ENCODE measurements at places on chromosomes 7 and 10. TPM values are rescaled to one million over a fixed set of nuclear protein-coding genes. Genes with fewer than 3 reads are reported as not detected.

RNF133 gene
- total RNA-seq = 1.2 TPM

ZNRF2 gene
- 19.5 TPM for total RNA-seq

GIMAP8 gene
- total RNA-seq = 37.3 TPM

WNT8B gene
- total RNA-seq = 0.13 TPM

SPDYE11 gene
- total RNA-seq = not detected

PTF1A gene
- total RNA-seq = not detected

CUEDC2 gene
- 48.2 TPM for total RNA-seq

PDLIM1 gene
- total RNA-seq = 268 TPM

ADCYAP1R1 gene
- 1.4 TPM for total RNA-seq

CTAGE6 gene
- 0.79 TPM for total RNA-seq

PNLIPRP2 gene
- not detected for total RNA-seq

MKI67 gene
- 6.9 TPM for total RNA-seq

- DNase-seq = no peak
- H3K4me1 ChIP-seq = no peaks in the 10 kb centered on the region
- no peak overlapping the region for H3K27ac ChIP-seq
- H3K27me3 ChIP-seq = no peaks in the 10 kb centered on the region
- H3K4me3 ChIP-seq = no peak overlapping the region
Observed at GRCh38 chr7:118280319-118281012, 56.0 kb downstream of the ANKRD7 start.

GRCh38 chr7:140350056-140350455, 48.3 kb downstream of the SLC37A3 start:
- H3K4me1 ChIP-seq = no peaks in the 10 kb centered on the region
- no peaks in the 10 kb centered on the region for H3K36me3 ChIP-seq
- H3K27me3 ChIP-seq = no peaks in the 10 kb centered on the region
- no peak overlapping the region for H3K27ac ChIP-seq
- H3K4me3 ChIP-seq = no peak overlapping the region

GRCh38 chr10:77800738-77801266, 125.8 kb downstream of the DLG5 start:
- no peaks in the 10 kb centered on the region for H3K36me3 ChIP-seq
- no peak overlapping the region for H3K4me3 ChIP-seq
- no peak overlapping the region for H3K27ac ChIP-seq
- no peaks in the 10 kb centered on the region for H3K27me3 ChIP-seq
- no peaks in the 10 kb centered on the region for H3K4me1 ChIP-seq
- no peak for DNase-seq

DNA sequence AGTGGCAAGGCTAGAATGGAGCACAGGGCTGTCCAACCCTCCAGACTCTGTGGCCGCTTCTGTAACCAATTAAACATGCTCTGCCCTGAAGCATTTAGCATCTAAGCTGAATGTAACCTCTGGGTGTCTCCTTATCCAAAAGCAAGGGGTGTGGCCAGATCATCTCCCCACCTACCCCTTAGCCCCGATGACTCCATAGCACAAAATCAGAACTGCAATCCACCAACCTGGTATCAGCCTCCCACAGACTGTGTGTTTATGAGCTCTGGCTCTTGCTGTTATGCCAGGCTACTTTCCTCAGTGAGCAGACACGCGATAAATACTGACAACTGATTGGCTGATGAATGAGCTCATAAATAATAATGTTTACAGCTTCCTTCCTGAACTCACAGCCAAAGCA, 3.2 kb downstream of the FRMD4A start:
- no peak overlapping the region for H3K4me3 ChIP-seq
- no peak overlapping the region for H3K27ac ChIP-seq
- DNase-seq = no peak

DNA sequence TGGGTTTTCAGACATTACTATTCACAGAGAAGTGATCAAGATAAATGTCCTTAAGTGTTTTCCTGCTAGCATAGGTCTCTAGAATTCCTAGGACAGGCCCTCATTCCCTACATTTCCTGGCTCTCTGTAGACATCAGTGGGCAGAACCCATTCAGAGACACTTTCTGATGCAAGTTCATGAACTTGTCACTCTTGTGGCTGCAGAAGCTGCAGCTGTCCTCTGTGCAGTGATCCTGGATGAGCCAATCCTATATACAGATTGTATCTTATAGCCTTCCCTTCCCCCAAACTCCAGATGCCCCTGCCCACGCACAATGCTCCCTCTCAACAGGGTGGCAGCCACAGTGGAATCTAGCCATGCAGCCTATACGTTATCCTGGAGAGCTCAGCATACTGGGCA, 12.6 kb upstream of the GRB10 start:
- no peak overlapping the region for H3K4me3 ChIP-seq
- H3K27me3 ChIP-seq = no peaks in the 10 kb centered on the region
- DNase-seq = no peak
- H3K27ac ChIP-seq = no peak overlapping the region

GRCh38 chr7:121000081-121000983, 11.8 kb downstream of the CPED1 start:
- DNase-seq = no peak
- peak overlapping the region; percentile 45 for H3K27ac ChIP-seq
- H3K4me3 ChIP-seq = no peak overlapping the region
- no peaks in the 10 kb centered on the region for H3K36me3 ChIP-seq
- peaks cover 55% of the 10 kb centered on the region for H3K4me1 ChIP-seq
- no peaks in the 10 kb centered on the region for H3K27me3 ChIP-seq

GRCh38 chr10:125034675-125035074, 92.8 kb downstream of the ZRANB1 start:
- DNase-seq = no peak
- no peak overlapping the region for H3K4me3 ChIP-seq
- no peaks in the 10 kb centered on the region for H3K27me3 ChIP-seq
- peaks cover 39% of the 10 kb centered on the region for H3K4me1 ChIP-seq

- no peak for DNase-seq
- H3K4me3 ChIP-seq = no peak overlapping the region
- no peak overlapping the region for H3K27ac ChIP-seq
Observed at GRCh38 chr10:49735848-49736563, 26.1 kb downstream of the OGDHL start.

DNA sequence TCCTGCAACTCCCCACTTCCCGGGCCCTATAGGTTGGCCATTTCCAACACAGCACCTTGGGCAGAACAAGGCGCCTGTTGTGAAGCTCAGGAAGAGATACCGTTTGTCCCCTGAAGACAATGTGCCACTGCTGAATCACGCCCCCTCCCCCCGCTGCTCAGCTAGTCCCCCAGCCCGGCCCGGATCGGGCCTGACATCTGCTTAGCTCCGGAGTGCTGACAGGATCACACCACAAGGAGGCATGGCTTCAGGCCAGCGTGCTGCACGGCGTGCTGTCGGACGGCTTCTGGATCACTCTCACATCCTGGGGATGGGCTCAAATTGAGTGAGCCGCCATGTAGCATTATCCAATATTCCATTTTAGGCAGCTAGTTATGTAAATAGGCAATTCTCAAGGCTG, 62.1 kb upstream of the EFCAB10 start:
- H3K27me3 ChIP-seq = no peaks in the 10 kb centered on the region
- no peak overlapping the region for H3K4me3 ChIP-seq
- no peak overlapping the region for H3K27ac ChIP-seq
- H3K4me1 ChIP-seq = no peaks in the 10 kb centered on the region

DNA sequence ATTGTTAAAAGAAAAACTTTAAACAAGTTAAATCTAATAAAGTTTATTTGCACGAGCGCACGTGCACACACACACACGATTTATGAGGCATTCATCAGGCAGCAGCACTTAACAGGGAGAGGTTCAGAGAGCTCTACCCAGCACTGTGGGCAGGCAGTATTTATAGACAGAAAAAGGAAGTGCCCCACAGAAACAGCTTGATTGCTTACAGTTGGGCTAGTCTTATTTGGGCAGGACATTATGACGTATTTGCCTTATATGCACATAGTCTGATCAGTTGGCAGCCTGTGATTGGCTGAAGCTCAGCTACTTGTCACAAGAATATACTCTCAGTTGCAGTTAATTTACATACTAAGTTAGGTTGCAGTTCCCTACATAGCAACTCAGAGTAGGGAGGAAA, 1.2 kb upstream of the SDHAF3 start:
- H3K27me3 ChIP-seq = no peaks in the 10 kb centered on the region
- no peaks in the 10 kb centered on the region for H3K36me3 ChIP-seq
- no peak overlapping the region for H3K27ac ChIP-seq
- no peak overlapping the region for H3K4me3 ChIP-seq
- no peak for DNase-seq
- no peaks in the 10 kb centered on the region for H3K4me1 ChIP-seq

DNA sequence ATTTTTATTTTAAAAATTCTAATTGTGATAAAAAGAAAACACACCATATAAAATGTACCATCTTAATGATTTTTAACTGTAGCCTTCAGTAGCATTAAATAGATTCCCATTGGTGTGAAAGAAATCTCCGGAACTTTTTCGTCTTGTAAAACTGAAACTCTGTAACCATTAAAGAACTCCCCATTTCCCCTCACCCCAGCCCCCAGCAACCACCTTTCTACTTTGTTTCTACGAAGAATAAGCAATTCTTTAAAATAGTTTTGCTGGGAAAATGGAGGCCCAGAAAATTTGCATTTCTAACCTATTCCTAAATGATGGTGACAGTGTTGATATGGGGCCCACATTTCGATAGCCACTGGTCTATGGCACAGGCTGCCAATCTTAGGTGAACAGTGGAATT, 305.4 kb upstream of the PFKP start:
- H3K4me1 ChIP-seq = no peaks in the 10 kb centered on the region
- no peak overlapping the region for H3K27ac ChIP-seq
- DNase-seq = no peak
- H3K4me3 ChIP-seq = no peak overlapping the region

- H3K27ac ChIP-seq = no peak overlapping the region
- H3K36me3 ChIP-seq = no peaks in the 10 kb centered on the region
- DNase-seq = no peak
Observed at GRCh38 chr10:1992930-1993329, 255.6 kb upstream of the ADARB2 start.

GRCh38 chr7:70037171-70037933, 439.1 kb downstream of the AUTS2 start:
- no peak overlapping the region for H3K4me3 ChIP-seq
- DNase-seq = no peak
- H3K36me3 ChIP-seq = no peaks in the 10 kb centered on the region
- no peak overlapping the region for H3K27ac ChIP-seq
- no peaks in the 10 kb centered on the region for H3K4me1 ChIP-seq

DNA sequence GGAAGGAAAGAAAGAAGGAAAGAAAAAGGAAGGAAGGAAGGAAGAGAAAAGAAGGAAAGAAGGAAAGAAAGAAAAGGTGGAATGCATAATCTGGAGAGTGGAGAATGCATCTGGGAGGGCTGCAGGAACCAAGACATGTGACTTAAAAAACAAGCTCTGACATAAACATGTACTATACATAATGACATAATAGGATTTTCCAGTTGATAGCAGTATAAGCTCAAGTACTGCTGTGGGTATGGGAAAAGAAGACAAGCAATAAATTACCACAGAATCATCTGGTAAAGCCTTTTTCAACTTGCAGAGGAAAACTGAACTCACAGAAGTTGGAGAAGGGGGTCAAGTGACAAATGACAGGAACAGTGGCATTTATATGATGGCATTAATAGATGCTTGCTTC, 345.9 kb downstream of the PLXDC2 start:
- DNase-seq = no peak
- H3K4me1 ChIP-seq = no peaks in the 10 kb centered on the region
- H3K36me3 ChIP-seq = no peaks in the 10 kb centered on the region
- no peak overlapping the region for H3K4me3 ChIP-seq
- H3K27ac ChIP-seq = no peak overlapping the region
- H3K27me3 ChIP-seq = no peaks in the 10 kb centered on the region

- H3K27ac ChIP-seq = no peak overlapping the region
- H3K27me3 ChIP-seq = no peaks in the 10 kb centered on the region
- no peak for DNase-seq
- no peaks in the 10 kb centered on the region for H3K36me3 ChIP-seq
- H3K4me1 ChIP-seq = no peaks in the 10 kb centered on the region
- H3K4me3 ChIP-seq = no peak overlapping the region
Observed at GRCh38 chr7:156614434-156615264, 25.9 kb upstream of the RNF32 start.

DNA sequence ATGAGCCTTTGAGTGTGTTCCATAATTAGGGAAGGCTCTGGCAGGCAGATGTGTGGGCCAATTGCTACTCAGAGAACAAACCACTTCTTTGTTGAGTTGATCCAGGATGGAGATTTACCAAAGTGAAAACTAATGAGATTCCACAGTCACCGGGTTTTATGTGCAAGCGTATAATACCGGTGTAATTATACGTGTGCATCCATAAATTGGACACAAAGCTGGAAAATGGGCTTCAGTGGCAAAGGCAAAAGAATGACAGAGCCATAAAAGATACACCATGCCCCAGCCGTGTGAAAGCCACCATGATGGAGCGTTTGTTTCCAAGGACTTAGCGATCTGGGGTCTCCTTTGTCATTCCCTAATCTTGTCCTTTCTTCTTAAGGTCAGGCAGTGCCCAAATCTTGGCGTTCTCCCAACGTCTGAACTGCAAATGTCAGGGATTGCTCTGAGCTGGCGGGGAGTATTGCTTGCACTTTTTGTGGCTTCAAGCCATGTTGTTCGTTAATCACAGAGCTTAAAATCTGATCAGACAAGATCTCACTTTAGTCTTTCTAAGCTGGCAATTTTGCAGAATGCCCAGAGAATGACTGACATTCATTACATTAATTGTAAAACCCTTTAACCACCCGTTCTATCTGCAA, 70.1 kb downstream of the NPTX2 start:
- no peak for DNase-seq
- H3K36me3 ChIP-seq = no peaks in the 10 kb centered on the region
- no peaks in the 10 kb centered on the region for H3K4me1 ChIP-seq
- H3K4me3 ChIP-seq = no peak overlapping the region
- no peaks in the 10 kb centered on the region for H3K27me3 ChIP-seq

- no peak for DNase-seq
- H3K36me3 ChIP-seq = no peaks in the 10 kb centered on the region
- H3K4me1 ChIP-seq = no peaks in the 10 kb centered on the region
- no peak overlapping the region for H3K4me3 ChIP-seq
- H3K27me3 ChIP-seq = no peaks in the 10 kb centered on the region
Observed at GRCh38 chr7:80204919-80205318, 70.3 kb downstream of the GNAI1 start.

GRCh38 chr10:119221666-119222065, 14.3 kb downstream of the GRK5 start:
- DNase-seq = no peak
- peaks cover 34% of the 10 kb centered on the region for H3K4me1 ChIP-seq
- peak overlapping the region; percentile 53 for H3K27ac ChIP-seq
- H3K27me3 ChIP-seq = no peaks in the 10 kb centered on the region
- no peaks in the 10 kb centered on the region for H3K36me3 ChIP-seq
- no peak overlapping the region for H3K4me3 ChIP-seq

Measured in left lung (tissue), 14 donors.